ENCODE measurements at places on chromosomes 7 and 10.

GRCh38 chr10:16820421-16820820 is 3.2 kb upstream of the RSU1 start:
- no peak for DNase-seq

- peak; percentile 78 for DNase-seq
These were observed 324.6 kb downstream of the ATRNL1 start for GRCh38 chr10:115417585-115418265.

- peak; percentile 68 for DNase-seq
These were observed 11.7 kb downstream of the EPHB6 start for GRCh38 chr7:142866361-142867096.

GRCh38 chr10:7937315-7937945 is 117.1 kb upstream of the GATA3 start:
- no peak for DNase-seq

DNA sequence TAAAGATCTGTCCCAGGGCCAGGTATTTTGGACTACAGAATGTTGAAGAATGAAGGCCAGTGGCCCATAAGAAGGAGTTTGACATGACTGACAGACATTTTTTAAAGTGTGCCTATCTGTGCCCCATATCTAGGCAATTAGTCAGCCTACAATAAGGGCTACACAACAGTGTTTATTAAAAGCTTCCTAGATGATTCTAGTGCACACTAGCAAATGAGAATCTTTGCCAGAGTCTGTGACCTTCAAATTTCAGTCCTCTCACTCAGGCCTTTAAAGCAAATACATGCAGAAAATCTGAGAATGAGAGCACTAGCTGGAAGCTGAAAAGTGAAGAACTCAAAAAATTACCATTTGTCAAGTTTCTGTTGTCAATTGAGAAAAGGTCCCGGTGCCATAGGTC is 208.7 kb downstream of the VTI1A start:
- no peak for DNase-seq

DNA sequence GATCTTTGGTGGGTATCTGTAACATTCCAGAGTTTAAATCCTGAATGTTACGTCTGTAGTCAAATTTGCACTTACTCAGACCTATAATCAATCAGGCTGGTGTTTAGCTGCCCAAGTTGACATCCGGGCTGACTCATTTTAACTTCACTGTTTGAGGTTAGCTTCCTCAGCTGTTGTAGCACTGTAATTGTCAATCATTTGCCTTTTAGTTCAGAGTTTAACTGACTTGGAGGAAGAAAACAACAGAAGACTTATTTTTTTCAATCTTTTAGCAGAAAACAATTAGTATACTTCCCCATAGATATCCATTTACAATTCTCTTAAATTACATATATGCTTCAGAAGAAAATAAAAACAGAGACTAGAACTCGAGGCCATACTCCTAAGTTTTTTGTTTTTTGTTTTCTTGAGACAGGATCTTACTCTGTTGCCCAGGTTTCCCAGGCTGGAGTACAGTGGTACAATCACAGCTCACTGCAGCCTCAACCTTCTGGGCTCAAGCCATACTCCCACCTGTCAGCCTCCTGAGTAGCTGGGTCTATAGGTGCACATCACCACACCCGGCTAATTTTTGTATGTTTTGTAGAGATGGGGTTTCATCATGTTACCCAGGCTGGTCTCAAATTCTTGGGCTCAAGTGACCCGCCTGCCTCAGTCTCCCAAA is 38.5 kb upstream of the LRRC17 start:
- DNase-seq, result no peak

GRCh38 chr7:27179030-27179429 is 4.9 kb upstream of the HOXA10 start:
- no peak for DNase-seq

GRCh38 chr7:101707587-101707986 is 78.5 kb upstream of the MYL10 start:
- no peak for DNase-seq

DNA sequence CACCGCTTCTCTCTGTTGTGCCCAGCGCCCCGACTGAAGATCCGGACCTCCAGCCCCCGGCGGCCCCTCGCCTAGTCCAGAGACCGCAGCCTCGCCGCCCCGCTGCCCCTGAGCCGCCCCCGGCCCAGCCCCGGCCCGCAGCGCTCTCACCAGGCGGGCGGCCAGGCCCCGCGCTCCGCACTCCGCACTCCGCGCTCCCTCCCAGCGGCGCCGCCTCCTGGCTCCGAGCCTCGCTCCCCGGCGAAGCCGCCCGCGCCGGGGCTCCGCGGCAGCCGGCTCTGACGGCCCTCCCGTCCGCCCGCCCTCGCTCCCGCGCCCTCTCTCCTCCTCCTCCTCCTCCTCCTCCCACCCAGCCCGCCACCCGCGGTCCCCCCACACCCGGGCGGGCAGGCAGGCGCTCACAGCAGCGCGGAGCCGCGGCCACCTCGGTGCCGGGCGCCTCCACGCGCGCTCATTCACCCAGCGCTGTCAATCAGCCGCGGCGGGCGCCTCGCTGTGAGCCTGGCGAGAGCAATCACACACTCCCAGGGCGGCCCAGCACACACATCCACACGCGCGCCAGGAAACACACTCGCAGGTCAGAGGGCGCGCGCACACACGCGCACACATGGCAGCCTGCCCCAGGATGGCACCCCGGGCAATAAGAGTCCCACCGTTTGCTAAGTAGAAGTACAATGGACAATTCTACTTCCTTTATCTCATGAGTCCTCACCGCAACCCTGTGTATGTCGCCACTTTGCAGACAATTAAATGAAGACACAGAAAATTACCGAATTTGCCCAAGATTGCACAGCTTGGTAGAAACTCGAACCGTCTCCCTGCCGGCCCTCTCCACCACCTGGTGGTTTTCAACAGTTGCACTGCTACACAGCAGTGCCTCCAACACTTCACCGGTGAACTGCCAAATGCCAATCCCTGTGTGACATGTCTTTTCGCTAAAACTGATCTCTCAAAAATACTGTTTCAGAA is at the start of gene PRRT4:
Gene PRRT4 (minus strand): TSS at position 280 of the 969 bp plus-strand sequence.
- DNase-seq, result peak; percentile 72

DNA sequence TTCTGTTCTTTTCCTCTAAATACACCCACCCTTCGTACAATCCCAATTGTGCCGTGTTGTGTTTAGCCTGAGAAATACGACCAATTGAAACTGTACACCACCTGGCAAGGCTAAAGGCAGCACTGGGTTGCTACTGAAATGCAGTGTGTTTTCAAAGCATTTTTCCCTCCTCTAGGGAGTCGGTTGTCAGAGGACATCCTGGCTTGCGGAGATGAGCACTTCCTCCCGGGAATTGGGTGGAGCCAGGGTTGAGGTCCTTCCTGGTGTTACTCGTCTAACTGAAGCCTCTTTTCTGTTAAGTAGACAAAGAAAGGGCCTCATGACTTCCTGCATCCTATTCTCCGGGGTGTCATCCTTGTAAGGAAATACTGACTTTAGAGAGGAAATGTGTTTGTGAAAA is 133.5 kb downstream of the MTPAP start:
- DNase-seq, result no peak
